Stimulated activated CD8-positive, alpha-beta memory T cell treated with anti-CD3 and anti-CD28 coated beads, Interleukin-2, amount 100 ng/mL, for 1 hour (primary cell): ENCODE measurements at places on chromosomes 7 and 10.

- no peak for DNase-seq
Observed at GRCh38 chr7:93566876-93567275, 7.6 kb downstream of the CALCR start.

GRCh38 chr10:68489919-68490318, 18.1 kb upstream of the DNA2 start:
- no peak for DNase-seq

DNA sequence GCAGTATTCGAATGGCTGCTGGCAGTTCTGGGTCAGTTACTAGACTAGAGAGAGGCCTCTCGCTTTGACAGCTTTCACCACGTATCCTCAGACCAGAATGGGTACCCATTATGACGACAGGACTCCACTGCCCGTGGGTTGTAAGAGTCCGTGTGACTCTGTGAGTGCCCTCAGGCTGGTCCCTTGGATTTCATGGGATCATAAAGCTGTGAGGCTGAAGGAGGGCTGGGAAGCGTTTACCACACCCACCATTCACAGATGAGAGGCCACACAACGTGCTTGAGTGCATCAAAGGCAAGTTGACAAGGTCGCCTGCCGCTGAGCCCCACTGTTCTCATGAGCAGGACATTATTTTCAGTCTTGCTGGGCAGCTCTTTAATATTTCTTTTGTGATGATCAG, 87.2 kb downstream of the EZH2 start:
- DNase-seq: no peak

- no peak for DNase-seq
Observed at GRCh38 chr7:99594948-99595745, 2.9 kb upstream of the TMEM225B start.

DNA sequence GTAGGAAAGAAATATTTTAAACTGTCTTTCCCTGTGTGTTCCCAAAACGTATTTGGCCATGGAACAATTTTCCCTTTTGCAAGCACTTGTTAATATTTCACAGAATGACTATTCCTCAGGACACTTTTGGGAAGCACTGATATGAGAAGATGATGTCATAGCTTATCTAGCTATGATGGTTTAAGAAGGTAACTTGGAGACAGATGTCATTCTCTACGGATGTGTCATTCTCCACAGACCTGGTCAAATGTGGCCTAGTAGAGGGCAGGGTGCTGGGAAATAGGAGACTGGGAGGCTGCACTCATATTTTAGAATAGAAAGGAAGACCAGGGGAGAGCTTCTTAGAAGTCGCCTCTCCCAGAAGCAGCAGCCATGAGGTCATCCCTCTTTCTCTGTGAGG, 220.7 kb upstream of the GLI3 start:
- DNase-seq: no peak
